Activated T-helper 17 cell treated with anti-CD3 and anti-CD28 coated beads, Interleukin-2, amount 50 U/mL, for 72 hours (primary cell): ENCODE measurements at places on chromosomes 1 and 21.

DNA sequence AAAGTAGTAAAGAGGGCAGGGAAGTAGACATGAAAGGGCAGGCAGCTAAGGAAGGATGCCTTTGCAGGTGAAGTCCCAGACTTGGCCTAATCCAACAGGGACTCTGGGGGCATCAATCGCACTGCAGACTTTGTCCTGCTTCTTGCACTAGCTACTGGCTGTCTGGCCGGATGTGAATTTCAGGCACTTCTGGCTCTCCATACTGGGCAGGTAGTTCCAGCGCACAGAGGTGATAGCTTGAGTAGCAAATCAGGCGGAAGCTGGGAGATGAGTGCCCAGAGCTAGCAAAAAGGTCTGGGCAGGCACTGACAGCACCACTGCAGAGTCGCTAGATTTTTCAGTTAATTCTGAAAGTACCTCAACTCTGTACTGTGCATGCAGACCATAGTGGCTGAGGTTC lies 997 bp downstream of the RSPH1 start:
- H3K4me3 ChIP-seq, result peak overlapping the region; percentile 83
- H3K27me3 ChIP-seq, result no peaks in the 10 kb centered on the region
- no peaks in the 10 kb centered on the region for H3K36me3 ChIP-seq
- peaks cover 5% of the 10 kb centered on the region for H3K4me1 ChIP-seq
- no peak for ATAC-seq

- peaks cover 35% of the 10 kb centered on the region for H3K4me1 ChIP-seq
- H3K36me3 ChIP-seq, result peaks cover 44% of the 10 kb centered on the region
- peak overlapping the region; percentile 44 for H3K4me3 ChIP-seq
- H3K27ac ChIP-seq, result peak overlapping the region; percentile 44
Measured at GRCh38 chr1:184945678-184946412, 28.5 kb downstream of the NIBAN1 start.

- no peaks in the 10 kb centered on the region for H3K36me3 ChIP-seq
- H3K4me1 ChIP-seq, result no peaks in the 10 kb centered on the region
- H3K27me3 ChIP-seq, result peaks cover 3% of the 10 kb centered on the region
- H3K4me3 ChIP-seq, result peak overlapping the region; percentile 53
- H3K27ac ChIP-seq, result no peak overlapping the region
Measured at GRCh38 chr1:87684194-87684593, 355.5 kb downstream of the LMO4 start.

GRCh38 chr1:18237371-18237770 lies 129.8 kb downstream of the IGSF21 start:
- no peak overlapping the region for H3K4me3 ChIP-seq
- H3K4me1 ChIP-seq, result no peaks in the 10 kb centered on the region
- no peak for ATAC-seq
- H3K36me3 ChIP-seq, result no peaks in the 10 kb centered on the region
- H3K27ac ChIP-seq, result no peak overlapping the region
- H3K27me3 ChIP-seq, result peaks cover 16% of the 10 kb centered on the region

GRCh38 chr1:47992720-47993415 lies 4.3 kb downstream of the TRABD2B start:
- no peaks in the 10 kb centered on the region for H3K36me3 ChIP-seq
- H3K4me3 ChIP-seq, result no peak overlapping the region
- no peak overlapping the region for H3K27ac ChIP-seq
- no peak for ATAC-seq
- peaks cover 37% of the 10 kb centered on the region for H3K27me3 ChIP-seq
- H3K4me1 ChIP-seq, result peaks cover 5% of the 10 kb centered on the region

DNA sequence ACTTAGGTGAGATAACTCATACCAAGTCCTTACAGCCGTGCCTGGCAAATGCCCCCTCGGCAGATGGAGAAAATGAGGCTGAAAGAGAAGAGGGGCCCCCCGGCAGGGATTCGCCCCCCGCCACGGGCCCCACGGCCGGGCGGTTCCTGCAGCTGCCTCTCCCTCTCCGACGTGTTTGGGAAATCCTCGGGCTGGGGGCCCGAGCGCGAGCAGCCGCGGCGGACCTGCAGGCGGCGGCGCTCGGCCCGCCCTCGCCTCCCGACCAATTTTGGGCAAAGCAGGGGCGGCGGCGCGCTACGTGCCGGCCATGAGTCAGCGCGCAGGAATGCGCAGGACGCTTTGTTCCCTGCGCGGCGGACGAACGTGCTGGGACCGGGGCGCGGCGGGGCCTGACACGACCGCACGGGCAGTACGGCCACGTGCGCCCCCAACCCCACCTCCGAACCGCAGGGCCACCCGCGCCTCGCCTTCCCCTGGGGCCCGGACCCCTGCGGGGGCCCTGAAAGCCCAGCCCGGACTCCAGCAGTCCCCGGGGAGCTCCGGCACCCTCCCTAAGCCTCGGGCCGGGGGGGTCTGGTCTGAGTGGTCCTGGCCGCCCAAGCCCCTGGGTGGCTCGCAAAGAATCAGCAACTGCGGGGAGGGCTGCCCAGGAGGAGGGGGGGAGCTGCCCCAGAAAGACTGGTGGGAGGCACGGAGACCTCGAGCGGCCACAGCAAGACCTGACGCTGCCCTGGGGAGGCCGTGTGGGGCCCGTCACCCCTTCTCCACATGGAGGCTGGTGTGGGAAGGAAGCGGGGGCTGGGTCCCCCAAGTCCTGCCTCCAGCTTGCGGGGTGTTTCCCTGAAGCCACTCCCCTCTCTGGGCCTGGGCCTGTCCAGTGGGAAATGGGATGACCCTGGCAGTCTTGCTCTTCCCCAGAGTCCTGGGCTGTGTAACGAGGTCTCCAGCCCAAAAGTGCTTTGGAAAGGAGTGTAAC lies 11.9 kb upstream of the EDN2 start:
- H3K4me1 ChIP-seq, result no peaks in the 10 kb centered on the region
- H3K27me3 ChIP-seq, result peaks cover 14% of the 10 kb centered on the region
- ATAC-seq, result peak; percentile 90

- no peak overlapping the region for H3K4me3 ChIP-seq
Measured at GRCh38 chr1:22228505-22228911, 85.6 kb upstream of the WNT4 start.

DNA sequence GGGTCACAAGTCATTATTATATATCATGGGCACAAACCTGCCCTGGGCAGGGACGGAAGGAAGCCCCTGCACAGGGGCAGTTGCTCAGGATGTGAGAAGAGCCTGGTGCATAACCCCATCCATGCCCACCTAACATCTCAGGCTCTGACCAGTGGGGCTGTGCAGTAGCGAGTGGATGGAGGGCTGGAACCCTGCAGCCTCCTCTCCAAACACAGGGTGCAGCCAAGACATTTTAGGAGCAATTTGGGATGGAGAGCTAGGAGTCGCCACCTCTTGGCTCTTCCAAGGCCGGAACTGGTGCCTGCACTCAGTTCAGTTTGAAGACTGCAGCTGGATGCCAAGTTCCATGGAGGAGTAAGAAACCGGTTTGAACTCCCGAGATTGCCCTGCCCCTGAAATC lies 2.8 kb downstream of the MX1 start:
- no peak for ATAC-seq
- H3K4me3 ChIP-seq, result no peak overlapping the region
- H3K27me3 ChIP-seq, result no peaks in the 10 kb centered on the region
- no peaks in the 10 kb centered on the region for H3K4me1 ChIP-seq
- peaks cover 47% of the 10 kb centered on the region for H3K36me3 ChIP-seq
- no peak overlapping the region for H3K27ac ChIP-seq

DNA sequence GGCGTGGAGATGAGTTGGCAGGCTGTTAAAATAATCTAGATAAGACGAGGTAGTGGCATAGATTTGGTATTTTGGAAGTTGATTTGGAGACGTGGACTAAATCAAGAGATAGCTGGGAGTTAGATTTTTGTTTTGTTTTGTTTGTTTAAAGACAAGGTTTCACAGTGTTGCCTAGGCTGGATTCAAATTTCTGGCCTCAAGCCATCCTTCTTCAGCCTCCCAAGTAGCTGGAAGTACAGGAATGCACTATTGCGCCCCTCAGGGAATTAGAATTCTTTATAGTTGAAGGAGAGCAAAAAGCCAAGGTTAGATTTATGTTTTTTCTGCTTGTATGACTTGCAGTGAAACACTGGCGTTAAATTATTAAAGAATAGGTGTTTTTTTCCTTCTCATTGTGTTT lies 22.3 kb upstream of the SNRPE start:
- no peak overlapping the region for H3K4me3 ChIP-seq
- H3K27me3 ChIP-seq, result no peaks in the 10 kb centered on the region
- no peak for ATAC-seq
- H3K36me3 ChIP-seq, result peaks cover 96% of the 10 kb centered on the region

- peak; percentile 18 for ATAC-seq
- peaks cover 7% of the 10 kb centered on the region for H3K4me1 ChIP-seq
- peaks cover 71% of the 10 kb centered on the region for H3K36me3 ChIP-seq
- no peaks in the 10 kb centered on the region for H3K27me3 ChIP-seq
Measured at GRCh38 chr1:67359592-67359991, 51.9 kb downstream of the IL12RB2 start.

GRCh38 chr1:187270256-187270655 lies 441.5 kb downstream of the PLA2G4A start:
- no peak for ATAC-seq
- H3K4me3 ChIP-seq, result no peak overlapping the region
- no peak overlapping the region for H3K27ac ChIP-seq
- no peaks in the 10 kb centered on the region for H3K27me3 ChIP-seq
- no peaks in the 10 kb centered on the region for H3K36me3 ChIP-seq

GRCh38 chr1:29709704-29710280 lies 473.5 kb downstream of the PTPRU start:
- H3K27me3 ChIP-seq, result peaks cover 35% of the 10 kb centered on the region
- H3K4me1 ChIP-seq, result peaks cover 15% of the 10 kb centered on the region
- H3K4me3 ChIP-seq, result peak overlapping the region; percentile 25
- peak overlapping the region; percentile 84 for H3K27ac ChIP-seq
- no peaks in the 10 kb centered on the region for H3K36me3 ChIP-seq

DNA sequence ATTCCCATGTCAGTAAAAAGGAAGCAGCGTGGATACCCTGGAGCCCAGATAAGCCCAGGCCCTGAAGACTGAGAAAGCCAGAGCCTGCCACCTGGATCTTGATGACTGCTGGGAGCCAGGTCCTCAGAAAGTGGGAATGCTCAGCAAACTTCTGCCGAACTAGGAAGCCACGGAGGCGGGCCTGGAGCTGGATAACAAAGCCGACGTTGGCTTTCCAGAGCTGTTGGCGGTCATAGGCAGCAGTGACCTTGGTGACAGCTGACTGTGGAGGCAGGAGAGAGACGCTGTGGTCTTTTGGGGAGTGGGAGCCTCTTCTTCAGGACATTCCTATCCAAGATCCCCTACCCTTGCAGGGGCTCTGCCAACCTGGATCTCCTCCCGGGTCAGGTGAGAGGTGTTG lies 24.4 kb downstream of the IQGAP3 start:
- ATAC-seq, result no peak
- H3K27ac ChIP-seq, result no peak overlapping the region
- peaks cover 6% of the 10 kb centered on the region for H3K4me1 ChIP-seq
- H3K27me3 ChIP-seq, result no peaks in the 10 kb centered on the region

GRCh38 chr1:162328512-162328911 lies 48.1 kb downstream of the SPATA46 start:
- no peak overlapping the region for H3K4me3 ChIP-seq
- peaks cover 14% of the 10 kb centered on the region for H3K27me3 ChIP-seq
- no peak for ATAC-seq
- no peak overlapping the region for H3K27ac ChIP-seq
- no peaks in the 10 kb centered on the region for H3K36me3 ChIP-seq

DNA sequence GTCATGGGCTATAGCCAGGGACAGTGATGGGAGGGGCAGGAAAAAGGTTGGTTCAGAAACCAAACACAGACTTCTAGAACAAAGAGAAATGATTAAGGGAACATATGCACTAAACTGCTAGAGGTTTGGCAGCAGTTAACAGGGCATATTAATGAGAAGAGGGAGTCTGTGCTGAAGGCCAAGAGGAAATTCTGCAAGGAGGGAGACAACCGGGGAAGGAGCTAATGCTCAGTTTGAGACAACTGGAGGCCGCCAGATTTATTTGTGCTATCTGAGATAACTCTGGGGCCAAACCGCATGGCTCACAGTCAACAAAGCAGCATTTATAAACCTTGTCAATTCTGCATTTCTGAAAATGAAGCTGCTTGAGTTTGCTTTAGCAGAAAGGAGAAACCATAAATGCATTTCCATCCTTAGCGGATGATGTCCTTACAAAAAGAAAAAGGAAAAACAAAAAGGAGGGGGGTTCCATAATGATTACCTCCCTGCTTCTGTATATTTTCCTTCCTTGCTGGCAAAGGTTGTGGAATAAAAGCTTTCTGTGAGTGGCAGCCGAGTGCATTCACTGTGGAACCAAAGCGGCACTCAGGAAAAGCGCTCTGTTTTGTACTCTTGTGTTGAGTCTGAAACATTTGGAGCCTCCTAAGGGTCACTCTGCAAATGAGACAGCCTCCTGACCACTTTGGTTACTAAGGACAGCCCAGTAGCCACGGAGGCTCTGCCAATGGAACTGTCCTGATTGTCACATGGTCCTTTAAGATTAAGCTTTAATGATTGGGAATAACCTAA lies 70.3 kb downstream of the SIM2 start:
- H3K27me3 ChIP-seq, result no peaks in the 10 kb centered on the region
- peaks cover 5% of the 10 kb centered on the region for H3K36me3 ChIP-seq
- H3K4me1 ChIP-seq, result peaks cover 6% of the 10 kb centered on the region
- no peak overlapping the region for H3K4me3 ChIP-seq

GRCh38 chr1:156513185-156513584 lies 12.6 kb upstream of the MEF2D start:
- ATAC-seq, result no peak
- H3K4me1 ChIP-seq, result peaks cover 20% of the 10 kb centered on the region
- H3K36me3 ChIP-seq, result no peaks in the 10 kb centered on the region

DNA sequence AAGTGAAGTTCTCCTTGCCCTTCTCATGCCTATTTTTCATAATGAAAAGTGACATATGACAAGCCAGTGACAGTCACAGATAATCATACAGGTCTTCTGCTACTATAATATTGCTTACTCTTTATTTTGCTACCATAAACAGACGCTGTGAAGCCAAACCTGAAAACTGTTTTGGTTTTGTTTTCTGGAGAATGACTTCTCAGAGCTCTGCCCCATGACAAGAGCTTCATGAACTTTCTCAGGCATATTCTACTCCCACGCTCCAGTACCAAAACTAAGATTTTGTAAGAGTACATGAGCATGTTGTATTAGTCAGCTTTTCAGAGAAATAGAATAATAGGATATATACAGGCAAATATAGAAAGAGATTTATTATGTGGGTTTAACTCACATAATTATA lies 64.3 kb upstream of the VTCN1 start:
- peaks cover 4% of the 10 kb centered on the region for H3K27me3 ChIP-seq
- peaks cover 4% of the 10 kb centered on the region for H3K4me1 ChIP-seq
- H3K4me3 ChIP-seq, result no peak overlapping the region
- H3K36me3 ChIP-seq, result no peaks in the 10 kb centered on the region
- ATAC-seq, result peak; percentile 74

DNA sequence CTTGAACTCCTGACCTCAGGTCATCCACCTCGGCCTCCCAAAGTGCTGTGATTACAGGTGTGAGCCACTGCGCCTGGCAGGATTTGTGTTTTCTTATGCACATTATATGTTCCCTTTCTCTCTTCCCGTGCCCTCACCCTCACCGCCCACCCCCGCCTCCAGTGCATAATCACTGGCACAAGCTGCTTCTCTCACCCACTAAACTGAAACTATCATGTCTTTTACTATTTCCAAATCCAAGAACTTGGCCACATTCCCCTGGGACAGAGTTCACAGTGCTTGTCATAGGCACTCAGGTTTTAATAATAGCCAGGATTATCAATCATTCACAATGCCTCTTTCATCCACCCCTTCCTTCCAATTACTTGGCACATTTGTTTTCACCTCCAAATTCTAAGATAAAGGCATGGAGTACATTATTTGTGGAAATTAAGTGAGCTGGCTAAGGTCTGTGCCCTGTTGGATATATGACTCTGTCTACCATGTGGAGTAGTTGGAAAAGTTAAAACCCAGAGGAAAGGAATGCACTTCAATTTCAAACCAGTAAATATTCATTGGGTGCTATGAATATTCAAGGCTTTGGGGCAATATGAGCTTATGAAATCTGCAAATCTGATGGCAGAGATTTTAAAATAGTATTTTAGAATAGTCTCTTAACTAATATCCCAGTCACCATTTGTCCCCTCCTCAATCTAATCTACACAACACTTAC lies 17.6 kb upstream of the MAPKAPK2 start:
- H3K4me3 ChIP-seq, result no peak overlapping the region
- H3K4me1 ChIP-seq, result peaks cover 16% of the 10 kb centered on the region
- H3K36me3 ChIP-seq, result no peaks in the 10 kb centered on the region
- H3K27ac ChIP-seq, result no peak overlapping the region
- H3K27me3 ChIP-seq, result peaks cover 10% of the 10 kb centered on the region
